Stimulated activated CD8-positive, alpha-beta memory T cell treated with anti-CD3 and anti-CD28 coated beads, Interleukin-4, amount 100 ng/mL, for 1 hour (primary cell): ENCODE measurements at places on chromosomes 16 and 17.

GRCh38 chr16:89973235-89973634 is 24.7 kb downstream of the DEF8 start:
- no peak for DNase-seq

GRCh38 chr16:11273721-11274324 is 394 bp upstream of the PRM3 start:
- no peak for DNase-seq

DNA sequence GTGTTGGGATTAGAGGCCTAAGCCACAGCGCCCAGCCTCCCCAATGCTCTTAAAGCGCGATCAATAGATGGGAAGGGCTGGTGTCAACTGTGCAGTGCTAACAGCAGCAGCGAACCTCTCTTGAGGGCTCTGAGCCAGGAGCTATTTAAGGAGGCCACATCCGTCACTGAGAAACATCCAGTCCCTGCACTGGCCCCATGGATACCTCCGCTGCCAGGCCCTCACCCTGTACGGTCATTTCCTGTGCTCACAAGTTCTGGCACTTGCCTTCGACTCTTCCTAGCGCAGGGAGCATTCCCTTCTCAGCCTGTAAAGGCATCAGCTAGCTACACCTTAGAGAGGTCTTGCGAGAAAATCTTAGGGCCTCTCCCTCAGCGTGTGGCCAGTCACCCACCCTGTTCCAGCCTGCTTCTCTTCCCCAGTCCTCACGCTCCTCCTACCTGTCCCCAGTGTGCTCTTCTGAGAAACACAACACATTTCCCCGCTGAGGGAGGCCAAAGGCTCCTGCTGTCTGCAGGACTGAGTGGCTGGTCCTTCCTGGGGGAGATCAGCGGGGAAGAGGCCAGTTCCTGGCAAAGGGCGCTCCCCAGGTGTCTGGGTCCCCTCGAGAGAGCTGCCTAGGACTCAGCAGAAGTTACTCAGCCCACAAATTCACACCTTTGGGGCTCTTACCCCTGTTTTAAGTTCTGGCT is 28.6 kb downstream of the GTF3C1 start:
- DNase-seq, result no peak

GRCh38 chr17:5864741-5865657 is 205.2 kb upstream of the WSCD1 start:
- DNase-seq, result no peak

DNA sequence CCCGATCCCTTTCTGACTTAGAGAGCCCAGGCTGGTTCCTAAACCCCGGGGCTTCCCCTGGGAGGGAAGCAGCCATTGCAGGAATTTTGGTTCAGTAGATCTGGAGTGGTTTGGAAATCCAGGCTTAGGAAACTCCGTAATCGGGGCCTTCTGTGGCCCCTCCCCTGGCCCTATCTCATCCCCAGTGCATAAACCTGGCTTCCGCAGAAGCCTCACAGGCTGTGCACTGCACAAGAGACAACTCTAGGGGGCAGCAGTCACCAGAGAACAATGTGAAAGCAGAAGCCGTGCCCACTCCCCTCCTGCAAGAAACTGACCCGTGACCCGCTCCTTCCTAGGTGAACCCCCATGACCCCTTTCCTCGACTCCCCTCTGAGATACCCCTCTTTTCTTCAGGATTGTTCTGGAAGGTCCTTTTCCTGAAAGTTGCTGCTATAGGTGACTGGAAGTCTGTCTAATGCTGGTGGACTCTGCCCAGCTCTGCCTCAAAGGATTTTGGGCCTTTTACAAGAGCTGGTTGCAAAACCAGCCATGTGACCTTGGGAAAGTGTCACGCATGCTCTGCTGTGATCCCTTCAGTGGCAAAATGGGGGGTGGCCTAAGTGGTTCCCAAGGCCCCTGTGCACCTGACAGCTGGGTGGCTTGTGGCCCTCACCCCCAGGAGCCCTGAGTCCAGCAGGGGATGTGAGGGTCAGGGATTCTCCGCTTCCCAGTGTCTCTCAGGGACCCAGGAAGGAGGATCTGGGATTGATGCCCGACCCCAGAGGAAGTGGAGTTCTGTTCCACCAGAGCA is 14.4 kb downstream of the GUCY2D start:
- no peak for DNase-seq

DNA sequence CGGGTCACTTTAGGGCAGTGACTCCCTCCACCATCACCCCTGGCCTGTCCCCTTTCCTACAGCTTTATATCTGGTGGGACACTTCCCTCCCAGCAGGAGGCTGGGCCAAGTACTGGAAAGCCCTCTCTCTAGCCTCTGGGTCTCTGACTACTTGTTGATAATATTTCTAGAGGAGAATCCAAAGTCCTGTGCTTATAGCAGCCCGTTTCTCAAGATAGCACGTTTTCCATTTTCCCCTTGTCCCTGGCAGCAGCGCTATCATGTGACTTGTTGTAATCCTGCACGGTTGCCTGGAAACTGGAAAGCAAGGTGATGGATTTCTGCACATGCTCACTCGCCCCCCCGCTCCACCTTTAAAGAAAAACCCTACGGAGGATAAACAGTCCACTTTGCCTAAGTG is 3.3 kb upstream of the AXIN2 start:
- no peak for DNase-seq

- DNase-seq, result no peak
These were observed 42.5 kb downstream of the YPEL2 start for GRCh38 chr17:59373882-59374495.

- DNase-seq, result no peak
These were observed 6.9 kb downstream of the CHD9 start for GRCh38 chr16:53061701-53062159.

DNA sequence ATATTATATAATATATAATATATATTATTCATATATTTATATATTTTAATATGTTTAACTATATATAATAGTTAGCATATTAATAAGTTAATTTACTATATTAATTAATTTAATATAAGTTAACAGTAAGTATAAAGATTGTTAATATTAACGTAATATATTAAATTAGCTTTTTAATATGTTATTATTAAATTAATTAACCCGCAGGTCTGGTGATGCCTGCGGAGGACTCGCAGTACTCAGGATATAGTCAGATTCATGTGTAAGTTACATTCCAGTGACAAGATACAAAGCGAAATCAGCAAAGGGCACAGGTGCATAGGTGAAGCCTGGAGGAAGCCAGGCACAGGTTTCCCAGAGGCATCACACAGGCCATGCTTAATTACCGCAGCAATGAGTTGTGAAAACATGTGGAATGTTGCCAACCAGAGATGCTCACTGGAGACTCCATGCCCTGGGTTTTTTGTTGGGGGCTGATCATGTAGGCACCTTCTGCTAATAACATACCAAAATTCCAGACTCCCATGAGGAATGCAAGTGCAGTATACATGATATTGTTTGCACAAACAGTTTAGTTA is 130.4 kb upstream of the MPHOSPH6 start:
- no peak for DNase-seq

GRCh38 chr16:75293772-75294171 is 42.3 kb upstream of the BCAR1 start:
- DNase-seq, result no peak

- no peak for DNase-seq
These were observed 136.6 kb upstream of the RPH3AL start for GRCh38 chr17:488993-489757.
